Natural killer cell (primary cell): ENCODE measurements at places on chromosomes 6 and 20.

- H3K4me3 ChIP-seq: no peak overlapping the region
- no peak overlapping the region for H3K27ac ChIP-seq
These were observed 29.1 kb upstream of the LMBRD1 start for GRCh38 chr6:69825904-69826303.

DNA sequence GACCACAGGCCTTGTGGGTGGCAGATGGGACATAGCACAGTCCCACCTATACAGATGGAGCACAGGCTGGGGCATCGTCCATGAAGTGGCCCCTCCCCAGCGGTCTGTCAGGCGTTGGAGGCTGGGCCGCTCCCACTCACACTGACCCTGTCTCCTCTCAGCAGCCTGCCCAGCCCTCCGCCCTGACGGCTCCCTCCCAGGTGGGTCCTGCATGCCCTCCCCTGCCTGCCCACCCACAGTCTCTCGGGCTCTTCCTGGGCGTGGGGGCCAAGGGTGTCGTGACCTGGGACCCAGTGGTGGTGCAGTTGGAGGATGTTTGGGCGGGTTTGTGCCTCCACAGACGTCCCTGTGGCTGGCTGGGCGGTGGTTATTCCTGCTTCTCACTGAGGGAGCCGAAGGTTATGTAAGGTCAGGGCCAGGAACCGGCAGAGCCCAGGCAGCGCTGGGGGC, 22.3 kb downstream of the COL20A1 start:
- no peaks in the 10 kb centered on the region for H3K36me3 ChIP-seq
- peaks cover 3% of the 10 kb centered on the region for H3K4me1 ChIP-seq
- DNase-seq: no peak
- no peak overlapping the region for H3K4me3 ChIP-seq
- no peaks in the 10 kb centered on the region for H3K27me3 ChIP-seq

GRCh38 chr20:1307571-1307971, 21.4 kb downstream of the SDCBP2 start:
- no peak overlapping the region for H3K27ac ChIP-seq
- no peaks in the 10 kb centered on the region for H3K4me1 ChIP-seq
- H3K4me3 ChIP-seq: no peak overlapping the region
- no peak for DNase-seq
- no peaks in the 10 kb centered on the region for H3K36me3 ChIP-seq
- H3K27me3 ChIP-seq: no peaks in the 10 kb centered on the region

DNA sequence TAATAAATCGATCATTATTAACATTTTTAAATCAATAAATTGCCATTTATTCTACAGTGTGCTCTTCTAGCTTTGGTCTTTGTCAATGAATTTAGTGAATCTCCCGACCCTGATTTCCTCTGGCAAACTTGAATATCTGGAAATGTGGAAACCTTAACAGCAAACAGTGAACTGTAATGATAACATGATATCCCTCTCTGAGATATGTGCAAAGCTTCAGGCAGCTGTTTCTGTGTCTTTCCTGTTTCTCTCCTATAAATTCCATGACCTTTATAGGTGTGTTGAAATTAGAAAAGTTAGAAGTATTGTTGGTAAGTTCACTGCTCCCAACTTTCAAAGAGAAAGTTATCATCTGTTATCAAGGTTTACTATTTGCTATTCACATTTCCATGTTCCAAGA, 218.8 kb upstream of the RNF217 start:
- H3K4me3 ChIP-seq: no peak overlapping the region
- no peak overlapping the region for H3K27ac ChIP-seq
- DNase-seq: no peak
- no peaks in the 10 kb centered on the region for H3K4me1 ChIP-seq

GRCh38 chr6:143545976-143546547, 34.5 kb upstream of the FUCA2 start:
- no peak overlapping the region for H3K4me3 ChIP-seq
- H3K27ac ChIP-seq: peak overlapping the region; percentile 64
- no peaks in the 10 kb centered on the region for H3K27me3 ChIP-seq
- H3K36me3 ChIP-seq: no peaks in the 10 kb centered on the region
- H3K4me1 ChIP-seq: peaks cover 41% of the 10 kb centered on the region

GRCh38 chr6:126307849-126308248, 32.1 kb upstream of the CENPW start:
- no peaks in the 10 kb centered on the region for H3K4me1 ChIP-seq
- DNase-seq: no peak
- H3K4me3 ChIP-seq: no peak overlapping the region
- no peaks in the 10 kb centered on the region for H3K36me3 ChIP-seq
- H3K27me3 ChIP-seq: no peaks in the 10 kb centered on the region

DNA sequence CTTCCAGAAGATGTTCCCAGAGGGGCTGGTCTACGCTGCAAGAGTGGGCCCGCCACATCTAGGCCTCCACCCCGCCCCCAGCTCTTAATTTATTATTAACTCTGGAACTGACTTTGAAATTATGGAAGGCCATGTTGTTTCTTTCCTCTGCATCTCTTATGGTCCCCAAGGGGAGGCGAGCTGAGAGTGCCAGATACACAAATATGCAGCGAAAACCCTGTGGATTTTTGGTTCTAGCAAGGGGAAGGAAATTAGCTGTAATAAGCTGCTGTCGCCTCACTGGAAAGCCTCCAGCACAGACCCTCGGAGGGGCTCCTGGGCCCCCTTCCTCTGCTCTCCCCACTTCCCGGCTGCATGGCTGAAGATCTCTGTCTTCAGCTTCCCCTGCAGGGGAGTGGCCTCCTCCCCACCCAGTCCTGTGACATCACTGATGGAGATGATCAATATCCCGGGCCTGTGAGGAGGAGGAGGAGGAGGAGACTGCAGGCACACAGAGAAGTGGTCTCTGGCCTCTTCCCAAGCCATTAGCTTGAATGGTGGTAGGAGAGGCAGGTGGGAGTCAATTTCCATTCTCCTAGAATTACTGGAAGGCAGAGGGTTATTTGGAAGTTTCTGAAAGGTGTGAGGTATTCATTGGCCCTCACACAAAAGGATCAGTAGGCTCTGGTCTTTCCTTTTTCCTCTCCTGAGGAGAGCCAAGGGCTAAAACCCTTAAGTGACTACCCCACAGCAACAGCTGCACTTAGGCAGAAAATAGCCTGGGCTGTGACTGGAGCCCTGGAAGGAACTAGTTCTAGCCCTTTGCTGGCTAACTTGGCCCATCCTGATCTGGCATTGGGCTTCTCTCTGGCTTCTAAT, 39.7 kb upstream of the CCDC167 start:
- no peak for DNase-seq
- no peak overlapping the region for H3K27ac ChIP-seq
- H3K27me3 ChIP-seq: peaks cover 22% of the 10 kb centered on the region
- H3K4me1 ChIP-seq: peaks cover 25% of the 10 kb centered on the region

- no peak overlapping the region for H3K27ac ChIP-seq
- no peaks in the 10 kb centered on the region for H3K36me3 ChIP-seq
- DNase-seq: no peak
These were observed 1.7 kb upstream of the ENTPD6 start for GRCh38 chr20:25193843-25194242.

GRCh38 chr20:17662333-17663039, 19.6 kb downstream of the RRBP1 start:
- H3K27me3 ChIP-seq: no peaks in the 10 kb centered on the region
- peaks cover 9% of the 10 kb centered on the region for H3K36me3 ChIP-seq
- no peak for DNase-seq
- peaks cover 44% of the 10 kb centered on the region for H3K4me1 ChIP-seq
- peak overlapping the region; percentile 24 for H3K27ac ChIP-seq

DNA sequence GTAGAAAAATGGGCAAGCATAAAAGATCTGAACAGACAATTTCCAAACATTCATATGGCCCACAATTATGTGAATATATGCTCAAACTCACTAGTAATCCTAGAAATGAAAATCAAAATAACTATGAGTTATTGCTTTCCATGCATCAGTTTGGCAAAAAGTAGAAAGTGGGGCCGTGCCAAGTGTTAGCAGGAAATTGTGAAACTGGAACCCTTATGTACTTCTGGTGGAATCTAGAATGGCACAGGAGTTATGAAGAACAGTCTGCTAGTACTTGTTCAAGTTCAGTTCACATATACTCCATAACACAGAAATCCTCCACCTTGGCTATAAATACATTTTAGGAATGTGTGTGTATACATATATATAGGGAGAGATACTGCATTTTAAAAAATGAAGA, 89.8 kb downstream of the EYA2 start:
- no peaks in the 10 kb centered on the region for H3K36me3 ChIP-seq
- no peak overlapping the region for H3K27ac ChIP-seq
- H3K4me1 ChIP-seq: no peaks in the 10 kb centered on the region
- H3K27me3 ChIP-seq: no peaks in the 10 kb centered on the region
- no peak for DNase-seq

- H3K4me3 ChIP-seq: no peak overlapping the region
- H3K4me1 ChIP-seq: peaks cover 14% of the 10 kb centered on the region
- no peak for DNase-seq
- H3K36me3 ChIP-seq: peaks cover 17% of the 10 kb centered on the region
- no peak overlapping the region for H3K27ac ChIP-seq
These were observed 35.8 kb downstream of the DTNBP1 start for GRCh38 chr6:15626878-15627674.

DNA sequence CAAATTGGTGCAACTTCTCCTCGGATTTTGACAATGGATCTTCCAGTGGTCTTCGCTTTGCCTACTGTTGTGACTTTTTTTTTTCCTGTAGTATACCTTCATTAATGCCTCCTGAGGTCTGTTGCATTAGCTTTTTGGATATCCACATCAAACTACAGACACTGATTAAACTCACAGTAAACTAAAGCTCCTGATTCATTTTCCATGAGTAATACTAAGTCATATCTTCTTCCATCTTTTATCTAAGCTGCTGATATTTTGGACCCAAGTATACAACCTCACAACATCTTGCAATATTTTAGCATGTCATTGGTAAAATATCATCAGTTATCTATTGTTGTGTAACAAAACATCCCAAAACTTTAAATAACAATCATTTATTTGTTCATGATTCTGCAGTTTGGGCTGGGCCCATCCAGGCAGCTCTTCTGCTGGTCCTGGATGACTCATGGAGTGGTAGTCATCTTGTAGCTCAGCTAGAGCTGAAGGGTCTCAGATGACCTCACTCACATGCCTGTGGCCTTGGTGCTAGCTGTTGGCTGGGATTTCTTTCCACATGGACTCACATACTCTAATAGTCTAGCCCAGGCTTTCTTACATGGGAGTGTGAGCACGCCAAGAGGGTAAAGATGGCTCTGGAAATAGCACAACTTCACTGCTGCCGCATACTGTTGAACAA, 78.3 kb upstream of the SRSF6 start:
- no peaks in the 10 kb centered on the region for H3K27me3 ChIP-seq
- no peak overlapping the region for H3K27ac ChIP-seq
- H3K4me3 ChIP-seq: no peak overlapping the region

GRCh38 chr20:48260129-48260756, 475.0 kb upstream of the SULF2 start:
- H3K4me1 ChIP-seq: no peaks in the 10 kb centered on the region
- H3K36me3 ChIP-seq: no peaks in the 10 kb centered on the region
- no peaks in the 10 kb centered on the region for H3K27me3 ChIP-seq
- no peak overlapping the region for H3K27ac ChIP-seq

DNA sequence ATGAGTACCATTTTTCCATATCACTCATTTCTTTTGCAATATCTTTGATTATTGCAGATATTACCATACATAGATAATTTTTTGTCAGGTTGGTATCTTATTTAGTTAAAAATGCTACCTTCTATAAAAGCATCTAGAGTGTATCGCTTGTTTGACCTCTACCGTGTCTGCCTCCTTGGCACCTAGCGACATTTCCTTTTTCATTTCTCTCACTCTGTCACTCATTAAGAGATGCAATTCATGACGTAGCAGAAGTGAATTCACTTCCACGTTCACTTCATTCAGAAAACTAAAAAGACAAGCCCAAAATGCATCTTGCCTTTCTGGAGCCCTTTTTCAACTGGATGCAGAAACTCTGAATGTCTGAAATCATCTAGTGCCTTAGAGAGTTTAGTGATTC, 172.9 kb downstream of the MMS22L start:
- no peak for DNase-seq
- H3K27me3 ChIP-seq: no peaks in the 10 kb centered on the region
- H3K4me1 ChIP-seq: no peaks in the 10 kb centered on the region
- no peak overlapping the region for H3K4me3 ChIP-seq
- H3K36me3 ChIP-seq: no peaks in the 10 kb centered on the region

GRCh38 chr6:155939253-155939652, 483.6 kb upstream of the NOX3 start:
- DNase-seq: no peak
- H3K36me3 ChIP-seq: no peaks in the 10 kb centered on the region
- no peak overlapping the region for H3K27ac ChIP-seq
- no peaks in the 10 kb centered on the region for H3K27me3 ChIP-seq
- H3K4me1 ChIP-seq: no peaks in the 10 kb centered on the region

- no peak overlapping the region for H3K4me3 ChIP-seq
- H3K27me3 ChIP-seq: no peaks in the 10 kb centered on the region
- no peaks in the 10 kb centered on the region for H3K36me3 ChIP-seq
- no peak for DNase-seq
- H3K27ac ChIP-seq: no peak overlapping the region
These were observed 129.2 kb upstream of the AKAP12 start for GRCh38 chr6:151110576-151110905.

GRCh38 chr6:149080511-149080910, 237.0 kb upstream of the TAB2 start:
- peaks cover 8% of the 10 kb centered on the region for H3K36me3 ChIP-seq
- H3K27ac ChIP-seq: no peak overlapping the region
- H3K4me1 ChIP-seq: no peaks in the 10 kb centered on the region
- H3K27me3 ChIP-seq: no peaks in the 10 kb centered on the region

GRCh38 chr20:63316502-63316921, 23.5 kb downstream of the COL20A1 start:
- peaks cover 3% of the 10 kb centered on the region for H3K4me1 ChIP-seq
- no peak overlapping the region for H3K27ac ChIP-seq
- no peaks in the 10 kb centered on the region for H3K27me3 ChIP-seq
- no peak for DNase-seq

GRCh38 chr20:14375416-14375985, 38.1 kb upstream of the FLRT3 start:
- no peaks in the 10 kb centered on the region for H3K4me1 ChIP-seq
- no peak overlapping the region for H3K4me3 ChIP-seq
- H3K27ac ChIP-seq: no peak overlapping the region
- no peaks in the 10 kb centered on the region for H3K36me3 ChIP-seq

GRCh38 chr6:87214831-87215230, 59.5 kb downstream of the ZNF292 start:
- no peaks in the 10 kb centered on the region for H3K4me1 ChIP-seq
- DNase-seq: no peak
- peaks cover 31% of the 10 kb centered on the region for H3K36me3 ChIP-seq
- no peak overlapping the region for H3K27ac ChIP-seq

DNA sequence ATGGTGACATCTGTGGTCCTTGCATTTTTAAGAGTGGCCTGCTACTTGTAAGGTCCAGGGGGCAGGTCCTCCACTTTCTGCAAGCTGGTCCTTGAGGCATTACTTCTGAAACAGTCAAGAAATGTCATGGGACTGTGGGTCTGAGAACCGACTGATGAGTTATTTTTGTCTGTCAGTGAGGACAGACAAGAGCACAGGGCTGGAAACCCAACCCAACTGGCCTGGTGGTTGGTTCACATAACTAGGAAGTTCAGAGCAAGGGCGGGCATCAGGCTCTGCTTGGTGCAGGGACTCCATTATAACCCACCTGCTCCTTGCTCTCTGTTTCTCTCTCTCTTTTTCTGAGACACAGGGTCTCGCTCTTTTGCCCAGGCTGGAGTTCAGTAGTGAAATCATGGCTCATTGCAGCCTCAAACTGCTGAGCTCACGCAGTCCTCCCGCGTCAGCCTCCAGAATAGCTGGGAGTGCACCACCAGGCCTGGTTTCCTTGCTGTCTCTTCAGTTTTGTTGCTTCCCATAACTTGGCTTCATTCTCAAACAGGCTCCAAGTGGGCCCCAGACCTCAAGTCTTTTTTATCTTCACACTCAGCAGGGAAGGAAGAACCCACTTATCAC, 9.2 kb downstream of the CST3 start:
- no peaks in the 10 kb centered on the region for H3K36me3 ChIP-seq
- no peak overlapping the region for H3K27ac ChIP-seq
- H3K4me1 ChIP-seq: no peaks in the 10 kb centered on the region
- H3K4me3 ChIP-seq: no peak overlapping the region
- no peak for DNase-seq
- H3K27me3 ChIP-seq: no peaks in the 10 kb centered on the region
